ENCODE measurements at places on chromosomes 5 and 9.

DNA sequence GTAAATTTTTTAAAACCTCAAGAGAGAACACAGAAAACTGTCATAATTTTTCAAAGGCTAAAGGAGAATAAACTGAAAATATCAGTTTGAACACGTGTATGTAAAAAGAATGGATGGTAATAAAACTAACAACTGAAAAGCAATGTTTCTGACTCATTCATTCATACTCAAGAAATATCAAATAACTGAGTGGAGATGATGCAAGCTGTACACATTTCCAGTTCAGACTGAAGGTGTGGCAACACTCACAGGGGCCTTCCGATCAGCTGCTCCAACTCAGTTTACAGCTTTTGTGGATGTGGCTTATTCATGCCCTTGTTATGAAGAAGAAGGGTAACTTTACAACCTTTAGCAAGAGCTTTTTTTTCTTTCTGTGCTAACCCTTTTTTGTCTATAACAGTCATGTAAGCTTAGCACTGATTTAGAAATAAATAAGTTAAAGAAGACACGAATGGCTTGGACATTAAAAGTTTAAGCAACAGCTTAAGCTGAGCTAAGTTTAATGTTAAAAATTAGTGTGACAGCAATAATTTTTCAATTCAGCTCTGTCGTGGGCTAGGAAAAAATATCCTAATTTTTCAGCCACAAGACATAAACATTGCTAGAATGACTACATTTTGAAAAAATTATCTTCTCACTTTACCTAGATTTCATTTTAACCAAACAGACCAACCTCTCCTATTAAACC is 453.5 kb downstream of the RAB3C start:
- no peak for DNase-seq

DNA sequence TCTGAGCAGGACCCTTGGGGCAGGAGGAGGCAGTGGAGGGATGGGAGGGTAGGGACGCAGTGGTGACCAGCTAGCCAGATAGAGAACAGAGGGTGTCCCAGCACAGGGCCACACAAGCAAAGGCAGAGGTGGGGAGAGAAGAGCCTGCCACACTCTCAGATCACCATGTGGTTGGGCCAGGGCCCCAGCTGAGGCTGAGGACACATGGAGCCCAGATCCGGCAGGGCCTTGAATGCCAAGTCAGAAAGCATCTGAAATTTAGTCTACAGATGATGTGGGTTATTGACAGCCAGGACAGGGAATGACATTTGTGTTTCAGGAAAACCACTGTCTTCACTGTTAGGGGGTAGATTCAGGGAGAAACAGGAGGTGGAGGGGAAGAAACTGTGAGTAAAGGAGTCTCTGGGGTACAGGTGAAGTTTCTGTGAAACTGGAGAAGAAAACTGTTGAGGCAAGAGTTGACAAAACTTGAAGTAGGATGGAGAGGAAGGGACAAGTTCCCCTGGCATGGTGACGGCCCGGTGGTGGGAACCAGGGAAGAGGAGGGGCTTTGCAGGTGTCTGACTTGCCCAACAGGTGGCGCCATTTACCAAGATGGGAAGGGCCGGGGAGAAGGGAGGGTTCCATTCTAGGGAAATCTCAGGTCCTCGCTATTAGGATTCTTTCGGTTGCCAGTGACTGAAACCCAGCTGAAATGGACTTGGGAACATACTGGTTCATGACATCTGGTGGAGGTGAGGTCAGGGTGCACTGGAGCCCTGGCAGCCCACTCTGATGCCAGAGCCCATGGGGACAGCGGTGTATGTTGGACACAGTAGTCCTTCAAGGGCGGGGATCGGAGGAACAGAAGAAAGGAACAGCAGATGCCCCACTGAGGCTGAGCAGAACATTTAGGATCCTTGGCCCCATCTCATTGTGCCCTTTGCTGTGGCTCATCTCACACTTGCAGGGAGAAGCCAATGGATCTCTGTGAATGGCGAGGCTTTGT is 100.1 kb downstream of the KCNIP1 start:
- DNase-seq = no peak

DNA sequence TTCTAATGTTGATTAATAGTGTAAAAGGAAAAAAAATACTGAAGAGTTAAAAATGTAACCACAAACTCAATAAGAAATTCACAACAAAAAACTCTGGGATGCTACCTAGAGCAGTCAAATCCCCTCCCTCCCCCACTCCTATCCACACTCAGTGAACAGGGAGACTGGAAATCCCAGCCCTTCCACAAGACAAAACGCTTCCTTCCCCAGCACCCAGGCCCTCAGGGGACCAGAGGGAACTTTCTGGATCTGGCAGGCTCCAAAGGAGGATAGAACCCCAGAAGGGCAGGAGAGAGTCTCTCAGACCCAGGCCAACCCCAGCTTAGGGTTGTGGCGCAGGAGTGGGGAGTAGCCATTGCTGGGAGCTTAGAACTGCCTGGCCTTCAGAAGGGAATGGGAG is 55.0 kb downstream of the DCP2 start:
- DNase-seq = no peak

DNA sequence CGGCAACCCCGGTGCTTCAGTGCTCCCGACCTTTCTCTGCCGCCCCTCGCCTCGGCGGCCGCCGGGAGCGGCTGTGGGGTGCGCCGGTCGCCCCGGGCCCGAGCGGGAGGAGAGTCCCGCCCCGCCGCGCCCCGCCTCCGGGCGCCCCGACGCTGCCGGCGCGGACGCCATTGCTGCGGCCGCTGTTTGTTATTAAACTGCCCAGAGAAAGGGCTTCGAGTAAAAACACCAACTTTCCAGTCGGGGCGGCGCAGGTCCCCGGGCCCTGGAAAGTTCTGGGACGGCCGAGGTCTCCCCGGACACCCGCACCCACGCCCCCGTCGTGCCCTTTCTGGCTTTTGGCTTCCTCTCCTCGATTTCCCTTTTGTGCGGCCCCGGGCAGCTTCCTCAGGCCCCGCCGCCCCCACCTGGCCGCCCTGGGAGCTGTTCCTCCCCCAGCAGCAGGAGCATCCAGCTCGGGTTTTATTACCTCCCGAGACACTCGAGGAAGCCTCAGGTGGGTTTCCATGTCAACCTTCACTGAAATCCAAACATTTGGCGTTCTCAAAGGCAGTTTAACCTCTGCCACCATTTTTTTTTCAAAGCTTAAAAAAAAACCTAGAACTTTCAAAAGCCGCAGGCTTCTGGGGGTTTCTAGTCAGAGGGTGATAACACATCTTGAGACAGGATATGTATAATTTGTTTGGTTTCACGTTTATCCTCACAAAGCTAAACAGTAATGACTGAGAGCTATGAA is 334.4 kb downstream of the CWC27 start:
- DNase-seq = no peak

DNA sequence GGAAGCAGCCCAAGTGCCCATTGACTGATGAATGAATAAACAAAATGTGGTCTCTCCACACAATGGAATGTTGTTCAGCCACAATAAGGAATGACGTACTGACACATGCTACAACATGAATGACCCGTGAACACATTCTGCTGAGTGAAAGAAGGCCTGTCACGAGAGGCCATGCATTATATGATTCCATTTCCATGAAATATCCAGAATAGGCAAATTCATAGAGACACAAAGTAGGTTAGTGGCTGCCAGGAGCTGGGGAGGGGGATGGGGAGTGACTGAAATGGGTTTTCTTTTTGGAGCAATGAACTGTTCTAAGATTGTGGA is 41.4 kb downstream of the BICD2 start:
- DNase-seq = peak; percentile 47

GRCh38 chr5:58334035-58334434 is 125.9 kb downstream of the PLK2 start:
- DNase-seq = no peak

DNA sequence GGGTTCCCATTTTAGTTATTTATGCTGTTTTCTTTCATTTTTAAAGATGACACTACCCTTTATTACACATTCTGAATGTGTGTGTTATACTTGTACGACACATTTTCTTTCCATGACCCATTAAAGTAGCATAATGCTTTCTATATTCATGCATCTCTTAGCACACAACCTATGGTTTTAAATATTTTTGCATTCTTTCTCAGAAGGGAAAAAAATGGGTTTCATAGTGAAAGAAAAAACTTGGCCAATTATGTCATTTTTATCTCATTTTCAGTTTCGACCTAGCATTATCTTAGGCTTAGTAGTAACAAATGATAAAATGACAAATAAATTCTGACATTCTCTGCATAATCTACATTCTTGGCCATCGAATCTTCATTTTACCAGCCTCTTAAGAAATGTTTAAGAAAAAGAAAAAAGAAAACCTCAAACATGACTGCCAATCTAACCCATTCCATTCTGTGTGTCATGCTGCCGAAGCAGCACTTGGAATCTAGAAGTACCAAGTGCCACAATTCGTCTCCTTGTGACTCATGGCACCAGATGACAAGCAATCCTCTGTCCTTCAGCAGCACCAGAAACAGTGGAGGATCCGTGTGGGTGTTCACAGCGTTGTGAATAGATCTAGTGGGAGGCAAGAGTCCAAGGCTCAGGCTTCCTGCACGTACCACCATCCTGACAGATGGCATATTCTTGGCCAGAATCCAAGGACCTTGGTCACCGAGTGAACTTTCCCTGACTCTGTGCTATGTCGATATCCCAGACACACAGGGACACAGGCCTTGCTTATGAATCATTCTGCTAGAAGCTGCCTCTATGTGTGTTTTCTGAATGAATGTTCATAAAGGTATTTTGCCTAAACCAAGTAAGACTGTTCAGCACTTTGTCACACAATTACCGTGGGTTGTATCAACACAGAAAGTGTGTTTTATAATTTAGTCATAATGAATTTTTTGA is 502.7 kb downstream of the NR2F1-AS1 start:
- DNase-seq = no peak

DNA sequence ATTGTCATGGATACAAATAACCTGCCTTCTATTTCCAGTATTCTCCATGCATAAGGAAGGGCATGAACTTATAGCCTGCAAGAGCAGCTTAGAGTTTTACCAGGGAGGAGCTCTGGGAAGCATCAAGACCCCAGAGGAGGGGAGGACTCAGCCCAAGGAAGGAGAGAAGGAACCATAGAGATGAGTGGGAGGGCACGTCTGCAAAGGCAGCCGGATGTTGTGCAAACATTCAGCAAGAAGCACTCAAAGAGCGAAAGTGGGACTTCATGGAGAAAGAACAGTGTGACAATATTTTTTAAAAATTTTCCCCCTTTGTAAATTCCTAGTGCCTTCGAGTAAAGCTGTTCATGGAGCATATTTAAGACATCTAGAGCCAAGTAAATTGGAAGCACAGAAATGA is 270.1 kb upstream of the PTGER4 start:
- DNase-seq = no peak

GRCh38 chr5:168528521-168529373 is at the start of gene FBLL1:
Gene FBLL1 (plus strand): TSS chr5:168529305. CDS start chr5:168529505, 200 bp downstream.
- no peak for DNase-seq

DNA sequence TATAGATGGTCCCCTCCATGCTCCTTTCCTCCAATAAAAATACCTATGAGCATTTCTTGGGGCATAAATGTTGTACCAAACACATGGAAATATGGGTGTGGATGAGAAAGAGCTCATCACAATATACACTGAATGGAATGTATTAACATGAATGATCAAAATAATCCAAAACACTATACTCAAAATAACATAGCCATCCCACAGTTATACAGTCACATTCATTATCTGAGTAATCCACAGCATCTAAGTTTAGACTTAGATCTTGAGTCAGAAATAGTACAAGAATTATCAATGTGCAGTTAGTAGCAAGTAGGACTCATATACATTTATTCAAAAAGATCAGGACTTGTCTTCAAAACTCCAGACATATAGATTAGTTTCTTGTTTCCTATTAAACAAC is 175.2 kb upstream of the NREP start:
- DNase-seq = no peak

DNA sequence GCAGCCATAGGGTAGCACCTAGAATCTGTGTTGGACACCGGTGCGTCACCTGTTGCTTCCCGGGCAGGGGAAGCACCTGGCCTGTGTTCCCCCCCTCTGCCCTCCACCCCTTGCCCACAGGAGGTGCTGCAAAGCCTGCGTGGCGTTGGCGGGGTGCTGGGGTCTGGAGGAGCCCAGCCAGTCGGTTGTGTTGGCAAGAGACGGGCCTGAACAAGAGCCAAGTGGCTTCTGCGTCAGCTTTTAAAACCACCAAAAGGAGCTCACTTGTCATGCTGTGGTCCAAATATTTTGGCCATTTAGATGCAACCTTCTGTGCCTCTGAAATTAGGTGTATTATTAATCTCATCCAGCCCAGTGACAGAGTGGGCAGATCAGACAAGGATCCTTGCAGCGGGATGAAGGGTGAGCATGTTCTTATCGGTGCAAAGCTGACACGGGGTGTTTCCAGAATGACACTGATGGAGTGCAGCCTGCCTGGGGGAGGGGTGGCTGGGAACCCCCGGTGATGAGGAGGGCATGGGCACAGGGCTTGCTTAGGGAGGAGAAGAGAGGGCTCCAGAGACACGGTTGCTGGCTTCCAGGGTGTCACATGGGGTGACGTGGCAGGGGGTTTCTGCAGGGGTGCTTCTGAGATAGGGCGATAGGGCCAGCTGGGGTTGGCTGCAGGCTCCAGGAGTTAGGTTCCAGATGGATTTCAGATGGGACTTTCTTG is 9.7 kb upstream of the RXRA start:
- no peak for DNase-seq

DNA sequence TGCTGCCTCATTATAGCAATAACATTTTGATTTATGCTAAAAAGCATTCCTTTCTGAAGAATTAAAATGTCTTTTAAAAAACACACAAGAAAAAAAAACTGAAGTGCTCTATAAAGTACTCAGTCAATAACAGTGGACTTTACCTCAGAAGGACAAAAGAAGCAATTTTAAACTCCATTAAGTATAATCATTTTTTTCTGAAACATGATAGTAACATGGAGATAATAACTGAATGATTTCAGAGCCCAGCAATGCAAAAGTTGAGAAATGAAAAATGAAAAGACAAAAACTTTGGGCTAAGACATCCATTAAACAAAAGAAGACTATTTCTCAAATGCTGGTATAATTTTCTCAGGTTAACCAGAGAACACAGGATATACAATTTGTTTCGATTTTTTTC is 78.7 kb downstream of the RFX3 start:
- DNase-seq = no peak

GRCh38 chr5:36688722-36689121 is 82.3 kb downstream of the SLC1A3 start:
- no peak for DNase-seq

- DNase-seq = no peak
Measured at GRCh38 chr5:32628049-32628844, 42.9 kb downstream of the SUB1 start.

DNA sequence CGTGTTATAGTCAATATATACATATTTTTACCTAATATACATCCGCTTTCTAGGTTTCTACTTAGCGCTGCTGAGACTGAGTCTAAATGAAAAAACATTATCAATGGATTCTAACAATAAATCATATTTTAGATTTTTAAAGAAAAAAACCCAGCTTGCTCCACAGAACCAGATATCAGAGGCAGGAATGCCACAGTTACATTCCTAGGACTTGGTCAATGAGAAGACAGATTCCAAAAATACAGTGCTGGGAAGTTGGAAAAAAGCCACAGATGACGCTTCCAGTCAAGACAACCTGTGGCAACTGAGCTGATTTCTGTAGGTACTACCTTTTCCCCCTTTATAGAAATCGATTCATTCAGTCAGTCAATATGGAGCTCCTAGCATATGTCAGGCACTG is 577 bp upstream of the CCDC112 start:
- no peak for DNase-seq
